Activated T-helper 1 cell treated with anti-CD3 and anti-CD28 coated beads, Interleukin-12 subunit alpha, Interleukin-12 subunit beta, Interleukin-2, Interleukin-4 antibody, amounts not matched to agents 30 ng/mL and 10 ng/mL and 1 ng/mL, durations not matched to agents 14 hours and 24 hours and 36 hours (primary cell): ENCODE measurements at places on chromosomes 16 and 17. TPM values are rescaled to one million over a fixed set of nuclear protein-coding genes. Genes with fewer than 3 reads are reported as not detected.

- H3K27me3 ChIP-seq: no peaks in the 10 kb centered on the region
- no peak for DNase-seq
- peaks cover 31% of the 10 kb centered on the region for H3K36me3 ChIP-seq
- no peak overlapping the region for H3K27ac ChIP-seq
- no peak overlapping the region for H3K4me3 ChIP-seq
- H3K4me1 ChIP-seq: peaks cover 28% of the 10 kb centered on the region
Observed at GRCh38 chr17:81854974-81855774, 5.2 kb downstream of the P4HB start.

DNA sequence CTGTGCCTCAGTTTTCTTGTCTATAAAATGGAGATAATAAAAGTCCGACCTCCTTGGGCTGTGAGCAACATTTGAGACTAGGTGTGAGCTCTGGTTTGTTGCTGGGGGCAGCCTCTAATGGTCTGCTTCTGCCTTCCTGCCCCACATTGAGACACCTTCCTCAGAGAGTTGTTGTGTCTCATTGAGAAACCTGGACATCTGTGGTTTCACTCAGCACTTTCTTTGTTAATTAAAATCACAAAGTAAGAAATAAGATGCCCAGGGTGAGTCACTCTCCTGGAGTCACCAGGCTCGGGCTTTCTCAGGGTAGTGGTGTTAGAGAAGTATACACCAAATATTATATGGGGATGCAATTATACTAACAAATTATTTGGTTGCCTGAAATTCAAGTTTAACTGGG lies 389.2 kb upstream of the SALL1 start:
- no peak overlapping the region for H3K27ac ChIP-seq
- no peaks in the 10 kb centered on the region for H3K36me3 ChIP-seq
- peaks cover 1% of the 10 kb centered on the region for H3K27me3 ChIP-seq
- DNase-seq: no peak
- H3K4me3 ChIP-seq: no peak overlapping the region
- no peaks in the 10 kb centered on the region for H3K4me1 ChIP-seq

- DNase-seq: no peak
- peaks cover 5% of the 10 kb centered on the region for H3K27me3 ChIP-seq
- H3K4me1 ChIP-seq: no peaks in the 10 kb centered on the region
Observed at GRCh38 chr16:24844101-24845030, 1.4 kb upstream of the SLC5A11 start.

Gene PLD6
- total RNA-seq: 18.5 and 20.5 TPM in 2 replicates

Gene RUSF1
- 36.3 and 42.2 TPM in 2 replicates for total RNA-seq
